Sigmoid colon (tissue), 7 donors: ENCODE measurements at places on chromosomes 3 and 15.

DNA sequence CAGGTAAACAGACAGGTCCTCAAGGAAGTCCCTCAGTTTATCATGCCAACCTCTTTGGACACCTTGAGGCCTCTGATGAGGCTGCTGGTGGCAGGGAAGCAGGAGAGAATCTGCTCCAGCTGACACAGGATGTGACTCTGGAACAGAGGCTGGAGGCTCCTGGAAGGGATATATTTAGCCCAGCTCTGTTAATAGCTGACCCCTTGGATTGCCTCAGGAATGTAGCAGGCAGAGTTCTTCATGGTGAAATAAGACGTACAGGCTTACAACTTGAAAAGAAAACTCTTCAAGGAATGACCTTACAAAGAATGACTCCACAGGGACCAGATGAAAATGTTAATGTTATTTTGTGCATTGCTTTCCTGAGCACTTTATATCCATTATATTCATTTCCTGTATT lies 90.5 kb downstream of the AQP9 start:
- H3K36me3 ChIP-seq: no peaks in the 10 kb centered on the region
- peaks cover 7% of the 10 kb centered on the region for H3K4me1 ChIP-seq
- no peak for DNase-seq
- no peak overlapping the region for H3K4me3 ChIP-seq
- no peaks in the 10 kb centered on the region for H3K27me3 ChIP-seq

- H3K4me3 ChIP-seq: no peak overlapping the region
- H3K27me3 ChIP-seq: no peaks in the 10 kb centered on the region
- H3K36me3 ChIP-seq: no peaks in the 10 kb centered on the region
- no peak overlapping the region for H3K27ac ChIP-seq
These were observed 48.6 kb downstream of the IMPG2 start for GRCh38 chr3:101271728-101272127.

GRCh38 chr3:4281991-4282390 lies 21.2 kb upstream of the SETMAR start:
- no peak overlapping the region for H3K27ac ChIP-seq
- H3K4me3 ChIP-seq: no peak overlapping the region
- DNase-seq: no peak
- H3K36me3 ChIP-seq: no peaks in the 10 kb centered on the region
- H3K27me3 ChIP-seq: no peaks in the 10 kb centered on the region

GRCh38 chr15:95202569-95203349 lies 971.4 kb downstream of the MCTP2 start:
- H3K36me3 ChIP-seq: no peaks in the 10 kb centered on the region
- H3K4me1 ChIP-seq: no peaks in the 10 kb centered on the region
- no peaks in the 10 kb centered on the region for H3K27me3 ChIP-seq
- no peak for DNase-seq
- H3K27ac ChIP-seq: no peak overlapping the region

- no peaks in the 10 kb centered on the region for H3K36me3 ChIP-seq
- DNase-seq: no peak
- no peak overlapping the region for H3K27ac ChIP-seq
- H3K27me3 ChIP-seq: no peaks in the 10 kb centered on the region
- no peaks in the 10 kb centered on the region for H3K4me1 ChIP-seq
- no peak overlapping the region for H3K4me3 ChIP-seq
These were observed 40.3 kb downstream of the GNB4 start for GRCh38 chr3:179410999-179411398.

DNA sequence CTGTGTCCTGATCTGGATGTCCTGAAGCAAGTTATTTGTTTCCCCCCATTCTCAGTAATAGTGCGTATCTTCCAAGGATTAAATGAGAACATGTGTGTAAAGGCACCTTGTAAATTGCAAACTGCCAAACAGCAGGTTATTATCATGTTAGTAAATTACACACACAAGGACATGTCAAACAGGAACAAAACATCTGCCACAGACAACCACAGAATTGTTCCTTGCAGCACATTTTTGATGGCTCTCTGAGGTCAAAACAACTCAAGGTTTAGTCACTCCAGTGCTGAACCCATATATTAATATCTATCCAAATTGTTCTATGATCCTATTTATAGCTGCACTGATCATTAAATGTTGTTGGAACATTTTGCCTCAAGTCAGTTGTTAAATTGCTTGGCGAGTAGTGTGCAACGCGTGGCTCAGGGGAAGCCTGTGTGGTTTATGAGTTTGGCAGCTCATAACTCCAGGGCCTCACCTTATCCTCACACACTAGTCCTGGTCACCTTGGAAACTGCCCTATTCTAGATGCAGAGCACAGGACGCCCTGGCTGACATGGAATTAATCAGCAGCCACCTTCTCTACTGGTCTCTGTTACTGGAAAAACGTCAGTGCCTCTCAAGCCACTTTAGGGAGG lies 46.3 kb upstream of the CDV3 start:
- H3K4me3 ChIP-seq: no peak overlapping the region
- H3K36me3 ChIP-seq: no peaks in the 10 kb centered on the region
- no peaks in the 10 kb centered on the region for H3K4me1 ChIP-seq
- no peak for DNase-seq

GRCh38 chr3:154304116-154304786 lies 20.0 kb downstream of the DHX36 start:
- H3K27me3 ChIP-seq: no peaks in the 10 kb centered on the region
- no peaks in the 10 kb centered on the region for H3K4me1 ChIP-seq
- no peak for DNase-seq
- no peak overlapping the region for H3K27ac ChIP-seq
- no peak overlapping the region for H3K4me3 ChIP-seq
- H3K36me3 ChIP-seq: peaks cover 91% of the 10 kb centered on the region

DNA sequence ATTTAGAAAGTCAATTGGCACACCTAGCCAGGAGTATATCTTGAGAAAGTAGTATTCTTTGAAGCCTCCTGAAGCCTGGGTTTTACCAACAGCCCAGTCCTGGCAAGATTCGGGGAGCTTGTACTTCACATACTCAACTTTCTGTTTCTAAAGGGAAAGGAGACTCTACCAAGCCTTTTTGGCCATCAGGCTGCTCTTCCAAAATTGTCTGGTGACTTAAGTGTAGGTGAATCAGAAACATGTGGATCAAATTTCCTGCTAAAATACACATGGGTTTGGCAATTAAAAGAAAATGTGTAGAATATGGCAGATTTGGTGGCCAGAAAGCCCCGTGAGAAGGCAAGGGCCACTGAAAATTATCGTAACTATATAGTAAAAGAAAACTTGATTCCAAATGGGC lies 15.9 kb upstream of the GREM1 start:
- no peak overlapping the region for H3K27ac ChIP-seq
- H3K4me1 ChIP-seq: peaks cover 10% of the 10 kb centered on the region

DNA sequence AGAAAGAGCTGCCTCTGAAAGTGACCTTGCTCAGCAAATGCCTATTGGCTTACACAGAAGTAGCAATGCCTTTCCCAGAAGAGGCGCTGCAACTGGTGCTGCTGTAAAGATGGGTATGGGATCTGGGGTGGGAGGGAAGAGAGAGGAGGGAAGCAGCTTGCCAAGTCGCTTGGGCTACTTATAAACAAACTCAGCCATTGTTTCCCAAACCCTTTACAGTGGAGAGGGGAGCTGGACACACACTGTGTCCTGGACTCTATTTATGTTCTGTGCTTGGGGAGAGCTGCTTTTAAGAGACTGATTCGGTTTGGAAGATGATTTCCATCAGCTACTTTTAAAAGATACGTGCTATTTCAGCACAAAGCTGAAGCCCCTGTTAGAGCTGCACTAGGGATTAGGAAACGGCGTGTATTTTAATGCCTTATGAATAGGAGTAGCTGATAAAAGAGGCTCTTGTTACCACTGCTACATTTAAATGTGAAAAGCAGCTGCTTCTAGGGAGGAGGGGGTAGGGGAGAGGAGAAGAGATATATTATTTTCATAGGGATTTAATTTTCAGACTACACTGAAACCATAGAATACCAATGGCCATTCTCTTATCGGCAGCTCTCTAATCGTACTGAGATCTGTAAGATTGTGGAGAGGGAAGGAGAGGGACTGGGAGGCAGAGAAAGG lies 440.6 kb downstream of the MCTP2 start:
- no peak overlapping the region for H3K4me3 ChIP-seq
- H3K4me1 ChIP-seq: peaks cover 13% of the 10 kb centered on the region
- no peak overlapping the region for H3K27ac ChIP-seq
- no peaks in the 10 kb centered on the region for H3K36me3 ChIP-seq

DNA sequence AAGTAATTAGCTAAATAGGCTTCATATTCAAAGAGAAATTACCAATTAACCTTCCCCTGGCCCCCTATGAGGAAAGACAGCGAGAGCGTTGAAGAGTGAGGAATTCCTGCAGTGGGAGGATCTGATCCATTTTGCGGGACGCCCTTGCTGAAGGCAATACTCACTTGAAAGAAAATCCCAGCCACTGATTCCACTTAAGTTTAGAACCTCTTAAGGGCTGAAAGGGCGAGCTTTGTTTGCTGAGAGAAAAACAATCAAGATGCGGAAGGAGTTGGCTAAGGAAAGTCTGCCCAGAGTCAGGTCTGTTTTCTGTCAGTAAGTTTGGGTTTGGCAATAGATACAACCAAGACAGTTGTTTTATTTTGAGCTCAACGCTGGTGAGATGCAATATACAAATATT lies 102.8 kb upstream of the GBE1 start:
- no peak for DNase-seq
- no peaks in the 10 kb centered on the region for H3K36me3 ChIP-seq
- no peak overlapping the region for H3K27ac ChIP-seq
- H3K27me3 ChIP-seq: no peaks in the 10 kb centered on the region

DNA sequence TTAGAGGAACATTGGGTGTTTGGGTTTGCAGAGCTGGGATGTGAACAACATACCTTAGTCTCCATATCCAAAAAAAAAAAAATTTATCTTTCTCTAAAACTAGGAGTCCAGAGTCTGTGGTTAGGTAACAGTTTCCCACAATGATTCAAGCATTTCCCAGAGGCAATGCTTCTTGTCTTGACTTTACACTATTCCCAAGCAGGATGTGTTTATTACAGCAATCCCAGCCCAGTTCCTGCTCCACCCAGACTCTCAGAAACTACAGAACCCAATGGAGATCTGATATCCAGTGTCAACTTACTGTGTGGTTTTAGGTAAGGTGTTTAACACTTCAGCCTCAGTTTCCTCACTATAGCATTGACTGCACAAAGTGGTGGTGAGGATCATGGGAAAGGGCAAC lies 2.3 kb upstream of the C3orf62 start:
- no peaks in the 10 kb centered on the region for H3K27me3 ChIP-seq
- no peak overlapping the region for H3K27ac ChIP-seq
- peaks cover 58% of the 10 kb centered on the region for H3K36me3 ChIP-seq

- DNase-seq: no peak
- no peaks in the 10 kb centered on the region for H3K27me3 ChIP-seq
- H3K4me1 ChIP-seq: no peaks in the 10 kb centered on the region
- no peak overlapping the region for H3K27ac ChIP-seq
- no peak overlapping the region for H3K4me3 ChIP-seq
These were observed 367.3 kb upstream of the FRG2C start for GRCh38 chr3:75296858-75297257.
